ENCODE measurements at places on chromosomes 11 and 22.

- no peak for DNase-seq
Measured at GRCh38 chr11:114586797-114587196, 8.8 kb downstream of the NXPE4 start.

DNA sequence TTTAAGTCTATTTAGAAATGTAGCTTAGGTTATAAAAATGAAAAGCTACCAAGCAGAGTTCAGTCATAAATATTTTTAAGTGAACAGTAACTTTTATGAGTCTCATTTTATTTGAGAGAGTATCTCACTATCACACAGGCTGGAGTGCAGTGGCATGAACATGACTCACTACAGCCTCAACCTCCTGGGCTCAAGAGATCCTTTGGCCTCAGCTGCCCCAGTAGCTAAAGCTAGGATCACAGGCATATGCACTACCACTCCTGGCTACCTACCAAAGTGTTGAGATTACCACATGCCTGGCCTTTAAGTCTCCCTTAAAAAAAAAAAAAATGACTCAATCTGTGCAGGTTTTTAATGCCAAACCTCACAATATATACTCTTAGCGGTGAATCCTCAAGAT, 34.7 kb upstream of the CLNS1A start:
- no peak for DNase-seq

DNA sequence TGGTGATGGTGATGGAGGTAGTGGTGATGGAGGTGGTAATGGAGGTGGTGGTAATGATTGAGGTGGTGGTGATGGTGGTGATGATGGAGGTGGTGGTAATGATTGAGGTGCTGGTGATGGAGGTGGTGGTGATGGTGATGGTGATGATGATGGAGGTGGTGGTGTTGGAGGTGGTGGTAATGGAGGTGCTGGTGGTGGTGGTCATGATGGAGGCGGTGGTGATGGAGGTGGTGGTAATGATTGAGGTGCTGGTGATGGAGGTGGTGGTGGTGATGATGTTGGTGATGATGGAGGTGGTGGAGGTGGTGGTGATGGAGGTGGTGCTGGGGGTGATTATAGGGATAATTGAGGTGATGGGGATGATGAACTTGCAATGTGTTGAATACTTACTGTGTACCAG, 79.9 kb downstream of the MPPED1 start:
- DNase-seq = no peak

- DNase-seq = no peak
Measured at GRCh38 chr11:8826139-8826786, 84.7 kb upstream of the AKIP1 start.

- DNase-seq = no peak
Measured at GRCh38 chr11:73566422-73566821, 31.5 kb downstream of the FAM168A start.

DNA sequence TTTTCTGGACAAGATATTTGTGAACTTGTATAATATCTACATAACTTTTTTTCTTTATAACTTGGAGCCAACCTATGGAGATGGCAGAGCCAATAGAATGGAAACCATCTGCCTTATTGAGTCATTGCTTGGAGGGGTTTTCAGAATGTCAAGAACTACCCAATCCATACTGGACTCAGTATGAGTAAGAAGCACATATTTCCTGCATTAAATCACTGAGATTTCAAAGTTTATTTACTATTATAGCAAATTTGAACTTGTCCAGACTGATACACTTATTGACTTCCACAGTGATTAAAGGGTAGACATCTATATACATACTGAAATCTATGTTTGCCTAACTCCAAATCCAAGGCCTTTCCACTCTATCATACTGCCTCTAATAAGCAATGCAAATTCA, 704.0 kb downstream of the KCNA4 start:
- DNase-seq = no peak

- DNase-seq = no peak
Measured at GRCh38 chr11:130726234-130727037, 189.8 kb downstream of the SNX19 start.

GRCh38 chr11:61975638-61976419, 8.4 kb upstream of the FTH1 start:
- no peak for DNase-seq
